ENCODE measurements at places on chromosomes 2 and 18.
A peak's percentile ranks its signal among the peaks of the same experiment; 100 is the strongest.

DNA sequence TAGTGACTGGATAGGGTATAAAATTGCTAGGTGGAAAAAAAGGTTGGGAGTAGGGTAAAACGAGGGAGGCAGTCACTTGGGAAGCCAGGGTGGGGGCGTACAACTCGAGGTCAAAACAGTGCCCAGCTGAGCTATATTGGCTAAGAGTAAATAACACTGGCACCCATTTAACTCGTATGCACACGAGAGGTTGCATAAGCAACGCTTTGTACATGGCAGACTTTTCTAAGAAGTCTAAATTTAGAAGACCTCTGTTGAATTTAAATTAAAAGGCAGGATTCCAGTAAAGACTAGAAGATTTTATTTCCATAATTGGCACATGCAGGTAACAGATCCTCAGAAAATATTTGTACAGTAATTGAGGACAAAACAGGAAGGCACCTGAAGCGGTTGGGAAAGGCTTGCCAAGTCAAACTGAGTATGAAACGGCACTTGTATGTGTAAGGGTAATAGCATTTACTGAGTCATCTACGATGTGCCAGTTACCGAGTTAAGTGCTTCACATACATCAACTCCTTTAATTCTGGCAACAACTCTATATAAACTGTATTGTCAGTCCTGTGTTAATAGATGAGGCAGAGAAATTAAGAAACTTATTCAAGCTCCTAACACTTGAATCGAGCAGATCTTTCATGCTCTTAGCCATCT, 1.4 kb upstream of the MALT1 start:
- DNase-seq: peak; percentile 75

DNA sequence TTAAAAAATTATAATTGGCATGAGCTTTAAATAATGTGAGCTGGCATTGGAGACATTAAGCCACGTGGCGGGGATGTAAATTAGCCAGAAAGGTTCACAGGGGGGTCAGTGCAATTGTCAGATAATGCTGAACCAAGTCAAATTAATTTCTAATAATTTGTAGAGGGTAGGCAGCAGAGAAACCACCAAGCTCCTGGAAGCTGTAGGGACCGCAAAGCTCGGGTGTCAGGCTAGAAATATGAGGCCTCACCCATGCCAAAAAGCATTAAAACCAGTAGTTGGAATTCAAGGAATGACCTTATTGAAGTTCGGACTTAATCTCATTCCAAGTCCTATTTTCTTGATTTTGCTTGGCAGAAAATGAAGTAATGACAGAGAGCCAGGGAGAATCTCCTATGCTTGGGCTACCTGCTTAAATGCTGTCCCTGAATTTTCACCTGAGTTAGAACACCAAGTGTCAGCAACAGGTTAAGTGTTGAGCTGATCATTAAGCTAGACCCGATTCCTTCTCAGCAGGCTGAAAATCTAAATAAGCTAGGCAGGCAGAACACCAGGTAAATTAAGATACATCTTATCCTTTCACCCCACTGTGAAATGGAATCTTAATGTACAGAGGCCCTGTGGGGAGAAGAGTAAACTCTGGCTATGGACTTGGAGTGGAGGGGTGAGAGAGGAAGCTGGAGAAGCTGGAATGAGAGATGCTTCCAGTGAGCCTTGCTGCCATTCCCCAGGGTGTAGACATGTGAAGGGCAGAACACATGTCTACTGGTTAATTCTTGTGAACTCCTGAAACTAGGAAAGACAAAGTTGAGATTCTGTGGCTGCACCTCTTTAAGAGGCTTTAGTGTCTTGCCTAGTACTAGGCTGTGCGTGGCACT, 520.0 kb downstream of the SLC4A3 start:
- DNase-seq: peak; percentile 7

- no peak for DNase-seq
Measured at GRCh38 chr2:186467421-186467820, 18.6 kb upstream of the ZC3H15 start.

GRCh38 chr2:174796319-174796771, 32.1 kb upstream of the CHRNA1 start:
- no peak for DNase-seq

GRCh38 chr18:48948112-48949049, 2.4 kb downstream of the SMAD7 start:
- peak; percentile 39 for DNase-seq

DNA sequence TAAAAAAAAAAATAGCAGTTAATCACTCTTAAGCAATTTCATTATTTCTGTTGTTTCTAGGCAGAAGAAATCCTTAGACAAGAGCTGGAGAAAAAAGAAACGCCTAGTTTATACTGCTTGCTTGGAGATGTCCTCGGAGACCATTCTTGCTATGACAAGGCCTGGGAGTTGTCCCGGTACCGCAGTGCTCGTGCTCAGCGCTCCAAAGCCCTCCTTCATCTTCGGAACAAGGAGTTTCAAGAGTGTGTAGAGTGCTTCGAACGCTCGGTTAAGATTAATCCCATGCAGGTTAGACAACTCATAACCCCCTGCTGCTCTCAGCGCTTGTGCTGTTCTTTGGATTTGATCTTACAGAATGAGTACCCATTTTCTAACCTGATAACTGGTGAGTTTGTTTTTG, 130.4 kb downstream of the TTC27 start:
- DNase-seq: no peak

- no peak for DNase-seq
Measured at GRCh38 chr2:84849271-84849952, 31.5 kb downstream of the TRABD2A start.

DNA sequence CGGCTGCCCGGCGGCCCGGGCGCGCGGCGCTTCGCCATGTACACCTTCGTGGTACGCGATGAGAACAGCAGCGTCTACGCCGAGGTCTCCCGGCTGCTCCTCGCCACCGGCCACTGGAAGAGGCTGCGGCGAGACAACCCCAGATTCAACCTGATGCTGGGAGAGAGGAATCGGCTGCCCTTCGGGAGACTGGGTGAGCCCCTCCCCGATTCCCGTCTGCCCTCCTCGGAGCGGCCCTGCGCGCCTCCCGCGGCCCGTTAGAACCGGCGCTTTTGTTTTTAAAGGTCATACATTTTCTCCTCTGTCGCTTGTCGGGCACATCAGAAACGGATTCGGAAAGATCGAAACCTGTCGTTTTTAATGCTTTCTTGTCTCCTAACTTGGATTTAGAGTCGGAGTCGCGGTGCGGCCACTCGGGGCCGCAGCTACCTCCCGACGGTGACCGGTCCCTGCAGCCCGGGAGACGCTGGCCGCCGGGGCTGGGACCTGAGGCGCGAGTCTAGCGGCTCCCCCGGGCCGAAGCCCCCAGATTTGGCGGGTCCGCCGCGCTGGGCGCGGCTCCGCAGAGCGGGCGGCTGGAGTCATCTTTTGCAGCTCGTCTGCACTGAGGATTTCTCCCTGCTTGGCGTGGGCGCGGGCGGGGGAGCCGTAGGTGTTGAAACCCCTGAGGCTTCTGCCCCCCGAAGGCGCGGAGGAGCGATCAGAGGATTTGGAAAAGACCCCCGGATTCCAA, 519 bp downstream of the TTL start:
- peak; percentile 48 for DNase-seq

DNA sequence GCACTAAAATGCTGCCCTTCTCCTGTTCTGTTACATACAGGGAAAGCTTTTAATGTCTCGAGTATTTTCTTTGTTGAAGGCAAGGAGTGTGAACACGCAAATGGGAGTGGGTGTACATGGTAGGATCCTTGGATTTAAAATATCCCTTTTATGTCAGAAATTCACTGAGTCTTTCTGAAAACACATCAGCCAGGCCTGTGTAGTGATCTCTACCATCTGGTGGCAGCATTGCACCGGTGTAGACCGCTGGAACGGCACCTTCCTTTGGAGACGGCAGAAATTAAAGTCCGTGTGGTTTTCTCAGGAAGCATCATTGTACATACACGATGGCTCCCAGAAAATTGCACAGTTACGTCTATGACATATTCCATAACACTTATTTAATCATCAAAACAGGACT, 515.8 kb downstream of the GALR1 start:
- DNase-seq: no peak

- no peak for DNase-seq
Measured at GRCh38 chr18:6109743-6110142, 214.4 kb upstream of the TMEM200C start.

DNA sequence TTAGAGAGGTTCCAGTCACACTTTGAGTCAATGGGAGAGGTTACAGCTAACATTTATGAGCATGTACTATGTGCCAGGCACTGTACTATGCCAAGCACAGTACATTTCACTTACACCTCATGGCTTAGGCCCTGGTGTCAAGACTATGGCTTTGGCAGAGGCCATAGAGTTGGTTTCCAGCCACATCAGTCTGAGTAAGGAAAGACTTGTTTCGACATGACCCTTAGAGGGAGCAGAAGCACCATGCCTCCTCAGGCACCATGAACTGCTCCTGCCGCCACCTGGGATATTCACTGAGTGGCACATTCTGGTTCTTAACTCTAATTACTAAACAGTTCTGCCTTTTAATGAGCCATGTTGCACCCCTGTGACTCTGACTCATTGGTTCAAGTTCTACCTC, 12.7 kb downstream of the DGUOK start:
- peak; percentile 55 for DNase-seq

DNA sequence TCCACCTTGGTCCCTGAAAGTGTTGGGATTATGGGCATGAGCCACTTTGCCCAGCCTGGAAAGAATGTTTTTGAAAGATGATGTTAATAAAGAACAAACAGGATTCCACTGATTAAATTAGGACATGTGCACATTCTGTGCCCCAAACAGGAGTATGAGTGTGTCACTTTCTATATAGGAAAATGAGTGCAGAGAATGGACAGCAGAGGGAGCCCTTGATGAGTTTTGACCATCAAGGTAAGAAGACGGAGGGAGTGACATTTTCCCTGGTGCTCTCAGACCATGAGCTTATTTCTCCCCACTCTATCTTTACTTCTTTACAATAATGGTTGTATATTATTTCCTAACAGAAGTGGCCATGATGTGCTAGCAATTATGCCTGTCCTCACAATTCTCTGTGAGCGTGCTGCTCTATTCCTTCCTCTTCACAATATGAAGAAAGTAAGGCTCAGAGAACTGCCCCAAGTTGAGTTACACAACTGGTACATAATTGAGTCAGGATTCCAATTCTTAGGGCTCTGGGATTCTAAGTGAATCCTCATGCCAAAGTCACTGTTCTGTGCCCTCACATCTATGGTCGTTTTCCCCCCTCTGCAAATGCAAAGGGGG, 20.6 kb downstream of the RPL37A start:
- DNase-seq: peak; percentile 69

- DNase-seq: no peak
Measured at GRCh38 chr18:73879328-73879727, 268.3 kb downstream of the FBXO15 start.

DNA sequence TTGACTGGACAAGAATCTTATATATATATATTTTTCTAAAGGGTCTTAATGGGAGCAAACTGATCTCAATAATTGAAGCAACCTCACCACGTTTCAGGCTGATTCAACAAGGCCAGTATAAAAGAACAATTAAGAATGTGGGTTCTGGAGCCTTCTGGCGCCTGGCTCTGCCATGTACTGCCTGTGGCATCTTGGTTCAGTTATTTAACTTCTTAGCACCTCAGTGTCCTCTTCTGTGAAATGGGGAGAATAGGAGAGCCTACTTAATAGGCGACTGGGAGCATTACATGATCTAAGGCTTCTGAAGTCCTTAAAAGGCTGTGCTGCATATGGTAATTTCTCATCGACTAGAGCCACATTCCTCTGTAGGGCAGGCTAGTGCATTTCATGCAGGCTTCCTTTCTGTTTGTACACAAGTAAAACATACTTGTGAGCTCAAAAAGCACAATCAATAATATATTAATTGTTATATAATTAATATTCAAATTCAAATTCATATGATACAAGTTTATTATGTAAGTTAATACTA, 118.4 kb upstream of the LYPD1 start:
- no peak for DNase-seq

GRCh38 chr2:224408676-224409075, 6.8 kb upstream of the FAM124B start:
- DNase-seq: no peak

GRCh38 chr2:205427112-205427511, 255.2 kb upstream of the NRP2 start:
- peak; percentile 41 for DNase-seq

DNA sequence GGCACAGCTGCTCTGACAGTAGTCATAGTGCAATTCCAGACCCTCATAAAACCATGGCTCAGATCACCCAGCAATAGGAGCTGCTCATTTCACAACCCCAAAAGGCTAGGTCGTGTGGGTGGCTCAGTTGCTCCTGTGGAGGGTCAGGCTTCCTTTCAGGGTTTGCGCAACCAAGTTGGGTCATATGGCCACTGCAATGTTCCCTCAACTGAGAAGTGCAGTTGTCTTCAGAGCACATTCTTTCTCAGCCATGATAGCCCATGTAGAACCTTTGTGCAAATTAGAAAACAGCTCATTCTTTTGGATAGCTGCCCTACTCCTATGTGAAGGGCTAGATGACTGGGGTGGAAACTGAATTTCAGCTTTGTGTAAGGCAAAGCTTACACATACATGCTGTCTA, 3.2 kb downstream of the SERPINB13 start:
- peak; percentile 37 for DNase-seq

- DNase-seq: peak; percentile 68
Measured at GRCh38 chr18:10377956-10378355, 76.5 kb upstream of the APCDD1 start.

DNA sequence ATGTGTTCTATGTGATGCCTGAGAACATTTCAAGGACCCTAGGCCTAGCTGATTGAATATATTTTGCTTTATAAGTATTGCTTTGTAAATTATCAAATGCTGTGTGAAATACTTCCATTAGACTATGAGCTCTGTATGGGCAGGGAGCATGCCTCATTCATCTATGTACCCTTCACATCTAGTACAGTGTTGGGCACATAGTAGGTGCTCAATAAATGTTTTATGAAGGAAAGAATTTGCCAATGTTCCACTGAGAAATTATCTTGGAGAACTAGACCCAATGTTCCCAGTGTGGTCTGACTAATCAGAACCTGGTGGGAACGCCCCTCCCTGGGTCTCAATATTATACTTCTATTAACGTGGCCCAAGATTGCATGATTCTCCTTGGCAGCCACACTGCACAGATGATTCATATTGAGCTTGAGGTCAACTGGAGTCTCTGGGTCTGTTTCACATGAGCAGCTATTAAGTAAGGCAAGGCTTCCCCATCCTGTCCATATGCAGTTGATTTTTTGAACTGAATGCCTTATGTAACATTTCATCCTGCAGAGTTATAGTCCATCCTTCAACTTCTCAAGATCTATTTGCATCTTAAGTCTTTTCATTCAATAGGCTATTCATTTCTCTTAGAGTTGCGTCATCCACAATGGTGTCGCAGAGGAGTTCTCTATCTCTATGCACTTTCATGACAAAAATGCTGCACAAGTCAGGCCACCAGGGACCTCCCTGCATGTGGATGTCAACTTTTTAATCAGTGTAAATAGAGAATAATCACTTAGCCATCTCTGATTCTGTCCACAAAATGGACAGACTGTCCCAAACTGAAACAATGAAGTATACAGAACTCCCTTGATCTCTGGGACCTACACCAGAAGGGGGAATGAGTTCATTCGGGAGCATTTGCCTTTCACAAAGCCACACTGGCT, 257.6 kb downstream of the CYP26B1 start:
- peak; percentile 61 for DNase-seq

GRCh38 chr18:44821924-44822323, 141.2 kb downstream of the SETBP1 start:
- no peak for DNase-seq

GRCh38 chr18:2409906-2410305, 161.4 kb downstream of the METTL4 start:
- DNase-seq: no peak

- no peak for DNase-seq
Measured at GRCh38 chr2:232490221-232491138, 2.8 kb upstream of the ECEL1 start.
